Breast epithelium (tissue), 4 donors: ENCODE measurements at places on chromosomes 7 and 10. TPM values are rescaled to one million over a fixed set of nuclear protein-coding genes. Genes with fewer than 3 reads are reported as not detected.

SSC4D gene
- total RNA-seq, result 1.9 TPM

GRB10 gene
- total RNA-seq, result 71.1 TPM

NPTX2 gene
- 3.2 TPM for total RNA-seq

NRP1 gene
- 74.7 TPM for total RNA-seq

LRRC17 gene
- 8.2 TPM for total RNA-seq

RET gene
- 0.66 TPM for total RNA-seq

GRM3 gene
- not detected for total RNA-seq

PDE6C gene
- not detected for total RNA-seq

LAMB1 gene
- total RNA-seq, result 115 TPM
